H7 (cell line): ENCODE measurements at places on chromosomes 16 and 17.

DNA sequence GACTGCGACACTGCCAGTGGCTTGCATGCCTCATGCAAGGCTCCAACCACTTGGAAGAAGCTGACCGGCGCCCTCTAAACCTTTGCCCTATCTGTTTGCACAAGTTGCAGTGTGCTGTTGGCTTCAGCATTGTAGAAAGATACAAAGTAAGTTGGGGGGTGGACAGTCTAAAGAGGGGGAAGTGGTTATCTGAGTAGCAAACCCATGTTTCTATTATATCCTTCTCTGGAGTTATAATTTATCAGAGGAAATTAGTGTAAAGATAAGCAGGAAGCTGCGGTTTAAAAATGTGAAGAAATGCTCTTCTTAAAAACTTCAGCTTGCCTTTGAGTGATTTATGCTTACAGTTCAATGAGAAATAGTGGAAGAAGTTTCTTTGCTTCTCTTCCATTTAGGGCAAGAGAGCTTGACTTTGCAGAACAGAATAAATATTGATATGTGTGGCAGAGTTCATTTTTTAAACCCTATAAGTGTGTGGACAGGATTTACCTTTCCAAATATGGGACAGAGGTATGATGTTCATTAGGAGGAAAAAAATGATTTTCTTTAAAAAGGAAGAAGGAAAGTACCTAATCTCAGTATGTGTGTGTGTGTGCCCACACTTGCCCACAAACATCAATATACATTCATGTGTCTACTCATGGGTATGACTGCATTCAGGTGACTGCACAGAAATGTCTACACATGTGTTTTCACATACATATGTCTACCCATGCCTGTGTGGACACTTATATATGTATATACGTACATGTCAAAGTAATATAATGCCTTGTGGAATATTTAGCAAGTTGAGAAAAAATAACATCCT lies 8.1 kb downstream of the AMZ2 start:
- DNase-seq: no peak

- DNase-seq: no peak
Measured at GRCh38 chr16:26111900-26112299, 420.1 kb downstream of the HS3ST4 start.

DNA sequence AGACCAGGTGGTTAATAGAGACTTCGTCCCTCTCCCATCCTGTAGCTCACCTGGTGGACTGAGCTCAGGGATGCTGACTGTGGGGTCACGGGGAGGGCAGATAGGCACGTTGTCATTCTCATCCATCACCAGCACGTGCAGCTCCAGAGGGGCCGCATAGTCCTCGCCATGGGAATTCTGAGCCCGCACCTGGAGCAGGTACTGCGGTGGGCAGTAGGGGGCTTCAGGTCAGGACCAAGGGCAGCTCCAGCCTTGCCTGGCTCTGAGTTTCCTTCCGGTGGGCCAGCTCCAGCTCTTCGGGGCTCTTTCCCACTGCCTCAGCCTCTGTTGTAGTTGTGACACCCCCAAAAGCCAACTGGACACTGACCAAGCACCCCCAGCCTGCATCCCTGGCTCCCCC lies 5.6 kb downstream of the CDH16 start:
- DNase-seq: peak; percentile 89

- DNase-seq: peak; percentile 97
Measured at GRCh38 chr17:39402244-39402889, 941 bp upstream of the FBXL20 start.
